NCI-H446 treated with DMSO at 0.1 percent for 48 hours (cell line): ENCODE measurements at places on chromosomes 5 and 9.
A peak's percentile ranks its signal among the peaks of the same experiment; 100 is the strongest.

- no peak for DNase-seq
These were observed 16.2 kb downstream of the GPX3 start for GRCh38 chr5:151036556-151036955.

DNA sequence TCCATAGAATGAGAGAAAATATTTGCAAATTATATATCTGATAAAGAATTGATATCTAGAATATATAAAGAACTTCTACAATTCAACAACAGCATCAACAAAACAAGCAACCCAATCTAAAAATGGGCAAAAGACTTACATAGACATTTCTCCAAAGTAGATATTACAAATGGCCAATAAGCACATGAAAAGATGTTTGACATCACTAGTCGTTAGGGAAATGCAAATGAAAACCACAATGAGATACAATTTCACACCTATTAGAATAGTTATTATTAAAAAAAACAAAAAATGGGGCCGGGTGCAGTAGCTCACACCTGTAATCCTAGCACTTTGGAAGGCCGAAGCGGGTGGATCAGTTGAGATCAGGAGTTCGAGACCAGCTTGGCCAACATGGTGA is 24.4 kb downstream of the CATSPER3 start:
- DNase-seq: no peak

DNA sequence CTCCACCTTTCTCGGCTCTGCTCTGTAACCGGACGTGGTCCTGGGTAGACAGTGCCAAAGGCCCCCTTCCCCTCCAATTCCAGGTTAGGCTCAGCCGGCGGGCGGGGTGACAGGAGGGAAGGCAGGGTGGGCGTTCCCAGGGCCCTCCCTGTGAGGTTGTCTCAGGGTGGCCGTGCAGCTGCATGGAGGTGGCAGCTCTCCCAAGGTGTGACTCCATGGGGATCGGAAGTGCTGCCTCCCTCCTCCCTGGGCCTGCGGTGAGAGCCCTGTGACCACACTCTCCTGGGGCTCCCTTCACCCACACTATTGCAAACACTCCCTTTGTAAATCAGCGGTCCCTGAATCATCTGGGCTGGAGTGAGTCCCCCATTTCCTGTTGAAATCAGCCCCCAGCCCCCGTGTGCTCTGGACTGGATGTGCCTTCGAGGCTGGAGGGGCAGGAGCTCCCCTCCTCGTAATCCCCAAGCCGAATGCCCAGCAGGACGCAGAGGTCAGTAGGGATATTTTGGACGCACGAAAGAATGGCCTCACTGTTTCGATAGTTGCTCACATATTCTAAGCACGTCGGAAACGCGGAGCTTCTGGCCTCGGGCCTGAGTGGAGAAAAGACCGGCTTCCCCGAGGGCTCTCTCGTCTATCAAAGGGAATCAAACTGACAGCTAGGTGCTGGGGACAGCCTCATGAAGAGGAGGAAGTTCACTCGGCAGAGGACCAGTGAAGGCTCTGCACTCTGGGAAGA is 107.6 kb upstream of the COL5A1 start:
- DNase-seq: no peak

- peak; percentile 14 for DNase-seq
These were observed 12.0 kb downstream of the ENHO start for GRCh38 chr9:34510497-34511468.

- DNase-seq: no peak
These were observed 154.7 kb downstream of the ATP10B start for GRCh38 chr5:160697281-160697680.

DNA sequence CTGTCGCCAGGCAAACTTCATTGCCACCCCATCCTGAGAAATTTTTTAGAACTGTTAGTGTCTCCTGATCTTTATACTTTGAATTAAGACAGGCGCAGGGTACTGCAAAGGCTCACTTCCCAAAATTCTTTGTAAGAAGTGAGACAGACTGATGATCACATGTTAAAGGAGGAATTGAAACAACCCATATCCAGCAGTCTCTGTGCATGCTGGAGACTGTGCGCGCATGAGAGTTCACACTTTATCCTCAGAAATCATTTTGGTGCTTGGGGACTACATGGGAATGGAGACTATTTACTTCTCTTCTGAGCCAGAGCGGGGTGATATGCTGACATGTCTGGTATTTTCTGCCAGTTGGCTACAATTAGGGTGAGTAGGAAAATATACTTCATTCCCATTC is 91.2 kb downstream of the ZNF474 start:
- no peak for DNase-seq

- DNase-seq: no peak
These were observed 45.5 kb downstream of the PUM3 start for GRCh38 chr9:2798423-2798822.

GRCh38 chr9:28050046-28050445 is 476.8 kb upstream of the C9orf72 start:
- no peak for DNase-seq

DNA sequence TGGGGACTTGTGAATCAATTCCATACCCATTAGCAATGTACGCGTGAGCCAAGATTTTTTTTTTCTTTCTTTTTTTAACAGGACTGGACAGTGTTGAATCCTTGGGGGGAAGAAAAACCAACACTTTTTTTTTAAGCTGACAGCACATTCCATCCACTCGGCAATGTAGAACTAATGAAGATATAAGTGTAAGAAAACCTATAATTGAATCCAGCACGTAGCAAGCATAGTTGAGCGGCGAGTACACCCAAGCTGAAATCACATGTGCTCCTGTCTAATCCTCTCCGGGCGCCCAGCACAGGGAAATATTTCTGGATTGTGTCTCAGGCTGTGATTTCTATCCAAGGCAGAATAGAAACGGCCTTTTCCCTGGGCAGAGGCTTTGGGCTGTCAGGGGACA is 118.2 kb downstream of the BOD1 start:
- no peak for DNase-seq

DNA sequence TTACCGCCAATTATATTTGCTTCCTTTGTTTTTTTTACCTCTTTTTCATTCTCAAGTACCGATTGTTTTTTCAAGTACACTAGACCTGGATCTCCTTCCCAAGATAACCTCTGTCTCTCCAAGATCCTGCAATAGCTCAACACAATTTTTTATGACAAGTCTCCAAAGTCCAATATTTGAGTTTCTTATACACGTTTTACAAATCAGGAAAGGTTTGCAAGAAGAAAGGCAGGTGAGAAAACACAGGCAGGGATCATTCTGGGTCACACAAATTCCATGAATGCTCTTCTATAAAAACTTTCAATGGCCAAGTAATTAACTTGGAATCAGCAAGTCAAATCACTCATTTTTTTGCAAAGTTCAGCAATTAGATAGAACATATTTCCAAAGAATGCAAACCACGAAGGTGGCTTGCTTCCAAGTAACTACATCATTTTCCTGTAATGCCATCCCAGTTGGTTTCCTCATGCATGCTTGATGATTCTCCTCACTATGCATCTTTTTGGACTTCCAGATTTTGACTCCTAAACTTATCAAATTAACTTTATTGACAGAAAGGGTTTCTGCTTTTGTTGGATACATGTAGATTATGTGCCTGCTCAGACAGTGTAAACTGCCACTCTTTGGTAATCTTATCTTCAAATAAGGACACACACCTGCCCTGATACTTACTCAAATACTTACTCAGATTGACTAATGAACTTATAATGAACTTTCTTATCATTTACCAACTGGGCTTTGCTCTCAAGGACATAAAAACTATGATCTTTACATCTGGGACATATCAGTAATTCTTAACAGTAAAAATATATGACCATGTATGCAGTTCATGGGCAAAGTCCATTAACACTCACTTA is 24.7 kb upstream of the IFNE start:
- no peak for DNase-seq

DNA sequence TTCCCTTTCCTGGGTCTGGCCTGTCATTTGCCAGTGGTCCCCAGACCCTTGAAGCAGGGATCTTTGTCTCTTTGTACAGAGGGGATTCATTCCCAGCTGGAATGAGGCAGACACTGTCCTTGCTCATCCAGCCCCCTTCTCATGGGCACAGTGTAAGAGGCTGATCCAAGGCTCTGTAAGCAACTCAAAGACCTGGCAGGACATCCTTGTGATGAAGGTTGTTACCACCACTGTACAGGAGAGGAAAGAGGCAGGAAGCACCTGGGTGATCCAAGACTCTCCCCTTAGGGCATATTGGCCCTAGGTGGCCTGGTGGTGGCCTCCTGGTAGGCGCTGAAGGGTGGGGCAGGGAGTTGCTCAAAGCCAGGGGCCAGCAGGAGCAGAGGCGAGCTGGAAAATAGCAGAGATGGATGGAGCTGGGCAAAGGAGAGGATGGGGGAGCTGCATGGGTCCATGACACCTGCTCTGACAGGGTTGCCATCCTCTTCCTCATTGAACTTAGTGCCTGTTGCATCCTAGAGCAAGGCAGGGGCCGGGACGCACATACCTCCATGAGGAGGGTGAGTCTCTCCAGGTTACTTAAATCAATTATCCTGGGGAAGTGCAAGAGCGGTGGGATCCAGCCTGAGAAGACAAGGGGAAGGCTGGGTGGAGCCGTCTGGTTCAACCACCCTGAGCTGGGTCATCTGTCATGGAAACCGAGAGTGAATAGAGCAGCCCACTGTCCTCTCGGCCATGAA is 9.8 kb upstream of the GADD45G start:
- no peak for DNase-seq

DNA sequence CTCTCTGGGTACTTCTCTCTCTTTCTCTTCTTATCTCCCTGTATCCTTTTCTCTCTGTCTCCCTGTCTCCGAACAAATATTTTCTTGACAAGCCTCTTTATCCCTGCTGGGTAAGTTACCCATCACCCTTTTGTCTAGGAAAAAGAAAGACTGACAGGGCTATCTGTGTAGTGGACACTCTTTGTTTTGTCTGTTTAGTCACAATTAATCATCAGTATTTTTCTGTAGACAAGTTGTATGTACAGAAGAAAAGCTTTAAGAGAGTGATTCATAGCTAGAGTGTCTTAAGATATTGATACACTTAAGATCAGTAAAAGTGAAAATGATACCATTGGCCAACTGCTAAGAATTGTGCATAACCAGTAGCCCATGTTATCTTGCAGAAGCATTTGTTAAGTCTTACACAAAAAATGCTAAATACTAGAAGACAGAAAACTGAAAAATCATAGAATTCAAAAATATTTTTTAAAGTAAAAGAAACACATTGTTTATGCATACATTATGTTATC is 1043.8 kb upstream of the EDIL3 start:
- DNase-seq: no peak
